Right renal pelvis (tissue), 4 donors: ENCODE measurements at places on chromosomes 2 and 18.

DNA sequence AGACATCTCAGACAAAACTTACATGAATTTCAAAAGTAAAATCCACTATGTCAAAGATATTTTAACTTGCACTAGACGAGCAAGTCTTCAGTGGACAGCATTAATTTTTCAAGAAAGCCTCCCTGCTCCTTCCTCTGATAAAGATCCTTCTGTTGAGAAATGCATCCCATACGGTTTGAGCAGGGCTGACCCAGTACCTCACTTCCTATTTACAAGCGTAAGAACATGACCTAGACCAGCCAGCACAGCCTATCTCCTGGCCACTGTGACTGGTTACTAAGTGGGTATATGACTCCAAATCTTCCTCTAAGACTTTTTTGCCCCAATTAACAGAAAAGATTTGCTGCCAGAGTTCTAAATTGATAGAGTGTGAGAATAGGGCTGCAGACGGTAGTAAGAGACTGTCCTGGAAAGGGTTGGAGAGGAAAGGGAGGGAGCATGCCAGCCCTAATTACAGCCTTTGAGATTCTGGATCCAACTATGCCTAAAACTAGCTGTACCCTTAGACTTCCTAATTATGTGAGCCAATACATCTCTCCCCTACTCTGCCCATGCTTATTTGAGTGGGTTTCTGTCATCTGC lies 108.4 kb downstream of the PRELID3A start:
- no peak for DNase-seq

GRCh38 chr2:160407393-160408172 lies 86.0 kb downstream of the RBMS1 start:
- DNase-seq, result no peak

GRCh38 chr2:241619597-241620418 lies 17.1 kb downstream of the THAP4 start:
- no peak for DNase-seq

- no peak for DNase-seq
These were observed 139.6 kb upstream of the MYCN start for GRCh38 chr2:15800495-15801329.

DNA sequence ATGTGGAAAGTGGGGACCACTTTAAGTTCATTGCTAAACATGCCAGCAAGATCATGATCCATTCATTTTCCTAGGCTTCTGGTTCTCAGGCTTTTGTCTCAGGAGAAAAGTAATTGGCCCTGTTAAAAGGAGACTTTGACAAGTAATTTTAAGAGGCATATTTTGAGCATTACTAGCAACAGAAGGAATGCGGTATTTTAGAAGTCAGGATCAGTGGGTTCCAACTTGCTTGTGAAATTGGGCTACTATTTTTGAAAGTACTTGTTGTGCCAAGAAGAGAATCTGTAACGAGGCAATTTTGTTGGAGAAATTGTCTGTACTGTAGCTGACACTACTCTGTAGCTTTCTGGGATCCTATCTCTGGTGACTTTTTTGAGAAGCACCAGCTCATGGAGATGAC lies 59.4 kb downstream of the CERS6 start:
- no peak for DNase-seq

- DNase-seq, result no peak
These were observed 385.8 kb downstream of the TRIB2 start for GRCh38 chr2:13102397-13103063.

DNA sequence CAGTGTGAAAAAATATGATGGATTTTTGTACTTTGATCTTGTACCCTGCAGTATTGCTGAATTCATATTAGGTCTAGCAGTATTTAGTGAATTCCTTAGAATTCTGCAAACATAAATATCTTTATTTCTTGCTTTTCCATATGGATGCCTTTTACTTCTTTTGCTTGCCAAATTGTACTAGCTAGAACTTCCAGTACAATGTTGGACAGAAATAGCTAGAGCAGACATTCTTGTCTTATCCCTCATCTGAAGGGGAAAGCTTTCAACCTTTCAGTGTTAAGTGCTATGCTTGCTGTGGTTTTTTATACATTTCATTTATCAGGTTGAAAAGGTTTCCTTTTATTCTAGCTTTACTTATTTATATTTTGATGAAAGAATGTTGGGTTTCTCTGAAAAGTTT lies 1321.9 kb upstream of the CHAC2 start:
- DNase-seq, result no peak

DNA sequence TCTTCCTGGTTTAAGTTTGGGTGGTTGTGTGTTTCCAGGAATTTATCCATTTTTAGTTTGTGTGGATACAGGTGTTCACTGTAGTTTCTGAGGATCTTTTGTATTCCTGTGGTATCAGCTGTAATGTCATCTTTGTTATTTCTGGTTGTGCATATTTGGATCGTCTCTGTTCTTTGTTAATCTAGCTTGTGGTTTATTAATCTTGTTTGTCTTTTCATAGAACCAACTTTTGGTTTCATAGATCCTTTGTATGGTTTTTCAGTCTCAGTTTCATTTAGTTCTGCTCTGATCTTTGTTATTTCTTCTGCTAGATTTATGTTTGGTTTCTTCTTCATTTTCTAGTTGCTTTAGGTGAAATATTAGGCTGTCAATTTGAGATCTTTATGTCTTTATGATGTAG lies 202.4 kb upstream of the ZSWIM2 start:
- DNase-seq, result no peak

DNA sequence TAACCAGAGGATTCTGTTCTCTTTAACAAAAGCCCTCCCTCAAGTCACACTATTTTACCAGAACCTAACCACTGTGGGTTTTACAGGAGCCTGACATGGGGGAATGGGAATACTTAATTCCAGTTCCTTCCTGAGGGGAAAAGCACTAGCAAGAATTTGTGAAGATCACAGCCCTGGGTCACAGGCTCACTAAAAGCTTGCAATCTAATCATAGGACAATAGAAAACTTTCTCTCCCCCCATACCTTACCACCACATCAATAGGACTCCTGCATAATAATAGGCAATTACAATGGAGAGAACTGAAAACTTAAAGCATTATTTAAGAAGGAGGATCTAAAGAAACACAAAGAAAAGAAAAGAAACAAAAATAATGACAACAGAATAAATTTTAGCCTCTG lies 225.8 kb upstream of the ZNF804A start:
- no peak for DNase-seq

DNA sequence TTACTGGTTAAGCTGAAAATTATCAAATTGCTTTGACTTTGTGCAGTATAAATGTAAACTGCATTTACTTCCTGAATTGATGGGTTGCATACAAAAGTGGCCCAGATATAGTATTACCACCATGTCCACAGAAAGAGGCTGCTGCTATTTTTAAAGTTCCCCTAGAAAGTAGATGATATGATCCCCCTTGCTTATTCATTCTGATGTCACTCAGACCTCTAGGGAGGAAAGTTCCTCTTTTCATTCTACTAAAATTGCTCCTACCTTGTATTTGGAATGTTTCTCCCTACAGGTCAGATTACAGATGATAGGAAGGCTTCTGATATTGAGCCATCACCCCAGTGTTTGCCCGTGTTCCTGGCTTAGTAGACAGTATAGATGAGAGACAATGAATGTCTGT lies 247.6 kb upstream of the TNP1 start:
- no peak for DNase-seq

GRCh38 chr2:133581010-133581760 lies 12.9 kb upstream of the NCKAP5 start:
- DNase-seq, result no peak

DNA sequence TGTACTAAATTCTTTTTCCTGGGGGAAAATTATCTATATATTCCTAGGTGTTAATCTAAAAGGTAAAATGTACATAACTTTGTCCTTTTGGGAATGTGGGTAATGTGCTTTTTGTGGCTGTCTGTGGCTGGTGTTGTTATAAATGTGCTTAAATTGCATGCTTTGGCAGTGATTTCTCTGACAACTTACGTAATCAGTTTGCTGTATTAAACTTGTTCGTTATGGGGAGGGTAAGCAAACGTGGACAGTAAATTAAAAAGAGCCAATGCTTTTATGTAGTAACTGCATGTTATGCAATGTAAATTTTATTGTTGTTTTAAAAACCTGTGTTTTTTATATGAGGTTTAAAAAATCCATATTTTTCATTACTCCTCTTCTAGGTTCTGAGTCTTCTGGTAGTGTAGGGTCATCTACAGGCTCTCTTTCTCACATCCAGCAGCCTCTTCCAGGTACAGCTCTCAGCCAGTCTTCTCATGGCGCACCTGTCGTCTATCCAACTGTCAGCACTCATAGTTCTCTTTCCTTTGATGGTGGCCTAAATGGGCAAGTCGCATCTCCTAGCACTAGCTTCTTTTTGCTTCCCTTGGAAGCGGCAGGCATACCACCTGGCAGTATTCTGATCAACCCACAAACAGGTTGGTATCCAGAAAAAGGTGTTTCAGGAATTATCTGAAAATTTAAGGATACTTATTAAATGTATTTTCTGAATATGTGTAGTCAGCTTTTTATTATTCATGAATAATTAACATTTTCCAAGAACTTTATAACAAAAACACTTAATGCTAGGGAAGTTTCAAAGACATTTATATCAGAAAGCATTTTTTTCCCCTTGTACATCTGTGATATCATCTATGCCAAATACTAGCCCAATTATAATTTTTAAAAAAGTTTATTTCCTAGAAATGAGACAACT lies 100.2 kb upstream of the UBXN4 start:
- no peak for DNase-seq

DNA sequence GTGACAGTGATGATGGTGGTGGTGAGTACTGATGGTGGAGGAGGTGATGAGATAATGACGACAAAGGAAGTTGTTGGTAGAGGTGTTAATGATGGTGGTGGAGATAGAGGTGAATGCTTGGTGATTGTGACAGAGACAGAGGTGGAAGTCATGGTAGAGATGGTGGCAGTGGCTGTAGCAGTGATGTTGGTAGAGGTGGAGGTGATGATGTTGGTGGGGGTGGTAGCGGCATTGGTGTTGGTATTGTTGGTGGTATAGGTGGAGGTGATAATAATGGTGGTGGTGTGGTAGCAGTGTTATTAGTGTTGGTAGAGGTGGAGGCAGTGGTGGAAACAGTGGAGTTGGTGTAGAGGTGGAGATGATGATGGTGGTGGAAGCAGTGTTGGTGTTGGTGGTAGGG lies 36.4 kb downstream of the LYPD1 start:
- no peak for DNase-seq

DNA sequence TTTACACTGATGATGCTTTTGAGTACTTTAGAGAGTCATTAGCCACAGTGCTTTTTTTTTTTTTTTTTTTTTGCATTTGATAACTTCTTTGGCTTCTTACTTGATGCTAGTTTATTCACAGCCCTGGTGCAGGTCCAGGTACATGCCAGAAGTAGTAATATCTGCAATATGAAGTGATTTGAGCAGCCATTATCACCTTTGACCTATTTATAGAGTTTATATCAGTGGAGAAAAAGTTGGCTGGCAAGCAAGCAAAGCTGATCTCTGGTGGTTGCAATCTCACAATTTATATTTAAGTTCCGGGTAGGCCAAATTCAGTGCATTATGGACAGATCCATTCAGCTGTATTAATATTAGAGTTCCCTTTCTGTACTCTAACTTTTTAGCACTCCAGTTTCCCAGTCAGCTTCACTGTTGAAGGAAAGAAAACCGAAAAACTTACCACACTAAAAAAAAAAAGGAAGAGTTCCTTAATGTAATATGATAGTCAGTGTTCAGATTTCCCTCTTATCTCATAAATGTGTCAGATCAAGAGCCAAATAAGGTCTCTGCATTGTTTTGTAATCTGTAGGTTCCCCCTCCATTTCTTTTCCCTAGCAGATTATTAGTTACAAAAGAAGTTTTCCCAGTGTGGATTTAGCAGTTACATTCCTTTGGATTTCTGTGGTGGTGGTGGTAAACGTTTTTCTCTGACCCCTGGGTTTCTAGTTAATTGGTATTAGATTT lies 78.6 kb downstream of the HAUS1 start:
- no peak for DNase-seq

DNA sequence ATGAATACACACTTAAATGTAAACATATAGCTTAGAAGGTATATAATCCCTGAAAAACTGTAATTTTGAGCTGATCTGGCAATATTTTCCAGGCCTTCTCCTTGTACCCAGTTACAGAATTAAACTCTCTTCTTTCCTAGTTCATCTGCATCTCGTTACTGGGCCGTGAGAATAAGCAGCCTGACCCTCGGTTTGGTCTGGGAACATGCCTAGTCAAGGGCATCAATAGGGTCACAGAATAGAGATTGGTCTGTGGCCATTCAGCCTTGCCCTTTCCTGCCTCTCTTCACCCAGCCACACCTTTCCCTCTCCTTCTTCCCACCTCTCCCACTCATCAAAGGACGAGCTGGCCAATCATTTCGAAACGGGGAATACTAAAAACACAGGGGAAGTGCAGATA lies 27.3 kb downstream of the SULT1C2 start:
- no peak for DNase-seq

DNA sequence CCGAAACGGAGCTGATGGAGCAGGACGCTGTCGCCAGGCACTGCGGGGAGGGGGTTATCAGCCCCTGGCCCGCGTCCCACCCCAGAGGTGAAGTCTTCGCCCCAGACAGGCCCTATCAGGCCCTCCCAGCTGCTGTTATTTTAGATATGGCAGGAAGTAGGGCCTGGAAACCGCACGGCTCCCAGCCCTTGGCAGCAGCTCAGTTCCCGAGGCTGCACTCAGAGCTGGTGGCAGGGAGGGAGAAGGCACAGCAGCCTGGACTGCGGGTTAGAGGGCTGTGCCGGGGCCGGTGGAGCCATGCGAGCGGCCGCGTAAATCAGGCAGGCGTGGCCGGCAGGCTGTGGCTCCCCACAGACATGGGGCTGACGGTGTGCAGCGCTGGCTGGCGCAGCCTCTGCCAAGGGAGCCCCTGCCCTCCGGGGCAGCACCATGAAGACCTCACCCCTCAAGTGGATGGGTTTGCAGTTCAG lies 111.4 kb downstream of the NFATC1 start:
- no peak for DNase-seq

- DNase-seq, result no peak
These were observed 54.0 kb downstream of the MFSD6 start for GRCh38 chr2:190462181-190462580.

DNA sequence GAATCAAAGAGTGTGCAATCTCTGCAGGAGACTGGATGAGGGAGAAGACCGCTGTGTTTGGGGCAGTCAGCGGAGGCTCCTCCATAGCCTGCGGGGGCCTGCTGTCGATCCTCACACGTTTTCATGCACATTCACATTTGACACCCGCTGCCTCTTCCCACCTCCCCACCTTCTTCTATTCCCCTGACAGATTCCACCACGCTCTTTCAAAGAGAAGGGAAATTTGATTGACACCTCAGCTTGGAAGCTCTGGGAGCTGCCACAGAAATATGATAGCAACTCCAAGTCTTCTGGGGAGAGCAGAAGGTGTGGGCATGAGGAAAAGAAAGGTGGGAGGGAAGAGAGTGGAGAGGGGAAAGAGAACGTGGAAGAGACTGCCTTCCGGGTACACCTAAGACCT lies 87.5 kb downstream of the BOD1L2 start:
- DNase-seq, result no peak

GRCh38 chr2:144583381-144583729 lies 63.4 kb upstream of the ZEB2 start:
- DNase-seq, result no peak

- DNase-seq, result no peak
These were observed 427.3 kb downstream of the GALR1 start for GRCh38 chr18:77676910-77677309.

- no peak for DNase-seq
These were observed 36.2 kb downstream of the MAL start for GRCh38 chr2:95061601-95062183.

- no peak for DNase-seq
These were observed 38.5 kb downstream of the THAP4 start for GRCh38 chr2:241598487-241598886.
